Suprapubic skin (tissue), 4 donors: ENCODE measurements at places on chromosomes 6 and 20. TPM values are rescaled to one million over a fixed set of nuclear protein-coding genes. Genes with fewer than 3 reads are reported as not detected.
A peak's percentile ranks its signal among the peaks of the same experiment; 100 is the strongest.

GRCh38 chr6:30824698-30825097, 59.6 kb upstream of the DDR1 start:
- no peak for DNase-seq

GRCh38 chr6:150717419-150717818, 117.7 kb downstream of the PLEKHG1 start:
- DNase-seq = no peak

DNA sequence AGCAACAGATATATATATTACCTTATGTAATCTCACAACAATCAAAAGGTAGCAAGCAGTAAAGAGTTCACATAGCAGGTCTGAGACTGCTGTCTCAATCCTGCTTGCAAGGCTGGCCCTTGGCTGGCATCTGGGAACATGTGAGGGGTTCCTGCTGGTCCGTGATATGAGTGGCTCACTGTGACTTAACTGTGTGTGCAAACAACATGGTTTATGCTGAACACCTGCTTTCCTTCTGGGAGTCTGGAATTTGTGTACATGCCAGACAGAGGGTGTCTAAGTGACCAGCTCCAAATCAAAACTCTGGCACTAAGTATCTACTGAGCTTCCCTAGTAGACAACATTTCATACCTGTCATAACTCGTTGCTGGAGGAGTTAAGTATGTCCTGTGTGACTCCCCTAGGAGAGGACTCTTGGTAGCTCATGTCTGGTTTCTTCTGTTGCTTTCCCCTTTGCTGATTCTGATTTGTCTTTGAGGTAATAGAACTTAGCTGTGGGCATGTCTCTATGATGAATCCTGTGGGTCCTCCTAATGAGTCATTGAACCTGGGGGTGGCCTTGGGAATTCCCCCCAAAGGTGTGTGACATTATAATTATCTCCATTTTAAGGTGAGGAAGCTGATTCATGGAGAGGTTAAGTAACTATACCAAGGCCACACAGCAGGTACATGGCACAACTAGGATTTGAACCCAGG, 131.6 kb upstream of the NEDD9 start:
- no peak for DNase-seq

DNA sequence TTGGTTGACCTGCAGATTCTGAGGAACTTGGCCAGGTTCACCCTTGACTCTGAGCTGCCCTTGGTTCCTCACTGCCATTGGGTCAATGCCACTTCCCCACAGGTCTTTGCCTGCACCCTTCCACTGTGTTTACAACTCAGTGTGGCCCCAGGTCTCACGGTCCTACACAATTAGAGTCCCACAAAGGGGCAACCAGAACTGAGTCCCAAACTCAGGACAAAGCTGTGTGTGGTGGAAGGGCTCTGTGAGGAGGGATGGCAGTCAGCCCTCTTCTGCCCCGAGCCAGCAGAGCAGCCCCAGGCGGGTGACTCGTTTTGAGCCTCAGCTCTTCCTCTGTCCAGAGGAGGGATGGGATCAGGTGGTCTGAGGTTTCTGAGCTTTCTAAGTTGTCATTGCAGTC, 69.5 kb downstream of the NPEPL1 start:
- DNase-seq = peak; percentile 8

- DNase-seq = no peak
Observed at GRCh38 chr20:50930139-50930975, 880 bp downstream of the ADNP start.

GRCh38 chr6:138403324-138403800, 661 bp upstream of the HEBP2 start:
- DNase-seq = no peak

DNA sequence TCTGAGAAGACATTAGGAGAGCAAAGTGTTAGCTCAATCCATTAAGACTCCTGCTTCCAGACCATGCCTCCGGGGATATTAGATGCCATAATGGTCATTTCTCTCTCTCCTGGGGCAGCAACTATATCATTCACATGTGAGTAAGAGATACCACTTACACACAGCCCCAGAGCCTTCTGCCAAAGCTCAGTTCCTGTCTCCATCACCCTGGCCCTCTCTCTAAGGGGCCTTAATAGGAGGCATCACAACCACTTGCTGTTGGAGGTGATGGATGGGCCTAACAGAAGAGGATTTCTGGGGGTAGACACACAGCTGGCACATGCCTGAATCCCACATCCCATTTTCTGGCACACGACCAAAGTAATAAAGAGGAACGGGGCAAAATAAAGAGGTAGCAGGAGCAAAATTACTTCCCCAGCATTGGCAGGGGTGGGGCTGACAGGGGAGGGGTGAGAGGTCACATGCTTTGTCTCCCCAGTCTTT, 34.0 kb upstream of the VSTM2L start:
- DNase-seq = no peak

GRCh38 chr6:75526502-75527127, 33.0 kb upstream of the FILIP1 start:
- no peak for DNase-seq

DNA sequence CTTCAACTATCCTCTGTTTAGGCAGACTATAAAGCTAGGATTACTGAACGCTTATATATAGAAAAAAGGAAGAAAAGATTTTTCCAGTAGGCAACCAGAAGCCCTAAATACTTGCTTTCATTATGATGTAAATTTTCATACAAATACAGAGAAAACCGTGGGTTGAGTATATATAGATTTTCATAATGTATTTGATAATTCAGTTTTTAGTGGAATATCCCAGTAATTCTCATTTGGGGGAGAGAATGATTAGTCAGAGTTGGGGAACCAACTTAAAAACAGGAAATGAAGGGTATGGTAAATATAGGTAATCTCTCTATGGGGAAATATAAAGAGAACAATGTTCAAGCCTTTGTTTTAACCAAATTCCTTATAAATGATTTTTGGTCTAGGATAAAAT, 154.0 kb upstream of the CITED2 start:
- no peak for DNase-seq

DNA sequence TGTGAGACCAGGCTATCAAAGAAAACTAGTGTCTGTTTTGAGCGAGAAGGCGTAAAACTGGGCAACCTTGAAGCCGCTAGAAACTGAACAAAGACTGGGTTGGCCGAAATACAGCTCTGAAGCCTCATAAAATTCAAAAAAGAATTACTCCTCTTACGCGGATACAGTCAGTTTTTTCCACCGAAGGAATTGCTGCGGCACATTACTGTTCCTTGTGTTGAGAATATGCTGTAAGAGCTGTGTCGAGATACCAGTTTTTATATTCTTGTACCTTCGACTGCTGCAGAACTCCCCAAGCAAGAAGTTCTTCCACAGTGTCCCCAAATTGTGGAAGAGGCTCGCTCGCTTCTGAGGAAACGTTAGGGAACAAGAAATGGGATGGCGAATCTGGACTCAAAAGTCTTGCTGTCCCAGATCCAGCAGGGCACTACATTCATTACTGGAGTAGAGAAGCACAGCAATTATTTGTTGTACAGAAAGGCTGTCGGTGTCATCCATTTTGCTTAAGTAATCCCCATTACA, 523 bp upstream of the COX7A2 start:
- DNase-seq = no peak

DNA sequence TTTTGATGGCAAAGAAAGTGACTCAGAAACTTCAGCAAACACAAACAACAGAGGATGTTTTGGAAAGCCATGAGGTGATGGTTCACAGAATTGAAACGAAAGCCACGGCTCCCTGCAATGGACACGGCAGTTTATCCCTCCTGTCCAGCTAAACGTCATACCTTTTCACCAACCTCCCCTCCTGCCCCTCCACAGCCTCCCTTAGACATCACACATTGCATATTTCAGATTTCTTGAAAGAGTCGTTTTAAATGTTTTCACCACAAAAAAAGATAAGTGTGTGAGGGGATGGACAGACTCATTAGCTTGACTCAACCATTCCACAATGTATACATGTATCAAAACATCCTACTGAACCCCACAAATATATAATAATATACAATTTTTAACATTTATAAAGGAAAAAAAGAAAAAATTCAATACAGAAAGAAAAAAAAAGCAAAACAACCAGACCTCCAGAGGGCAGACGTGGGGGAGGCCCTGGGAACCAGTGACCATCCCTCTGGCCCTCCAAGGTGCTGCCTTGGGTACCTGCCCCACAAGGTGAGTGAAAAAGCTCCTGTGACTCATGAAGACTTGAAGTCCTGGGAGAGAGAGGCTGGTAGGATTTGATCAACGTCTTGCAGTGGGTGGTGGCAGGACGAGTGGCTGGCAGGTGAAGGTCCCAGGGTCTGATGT, 117.2 kb upstream of the THBS2 start:
- DNase-seq = no peak

GRCh38 chr20:17566345-17566744, 3.5 kb upstream of the DSTN start:
- DNase-seq = no peak

- no peak for DNase-seq
Observed at GRCh38 chr6:71707059-71707458, 179.3 kb upstream of the RIMS1 start.

GRCh38 chr20:31722257-31723068, at the start of gene BCL2L1:
Gene BCL2L1 (minus strand): TSS chr20:31722868. CDS start chr20:31722218, 650 bp downstream.
- peak; percentile 93 for DNase-seq

GRCh38 chr6:167538746-167539145, 213.9 kb downstream of the TTLL2 start:
- no peak for DNase-seq

GRCh38 chr6:156662025-156662445, 115.1 kb upstream of the ARID1B start:
- DNase-seq = no peak

- no peak for DNase-seq
Observed at GRCh38 chr6:165556116-165556843, 106.8 kb downstream of the PDE10A start.

DNA sequence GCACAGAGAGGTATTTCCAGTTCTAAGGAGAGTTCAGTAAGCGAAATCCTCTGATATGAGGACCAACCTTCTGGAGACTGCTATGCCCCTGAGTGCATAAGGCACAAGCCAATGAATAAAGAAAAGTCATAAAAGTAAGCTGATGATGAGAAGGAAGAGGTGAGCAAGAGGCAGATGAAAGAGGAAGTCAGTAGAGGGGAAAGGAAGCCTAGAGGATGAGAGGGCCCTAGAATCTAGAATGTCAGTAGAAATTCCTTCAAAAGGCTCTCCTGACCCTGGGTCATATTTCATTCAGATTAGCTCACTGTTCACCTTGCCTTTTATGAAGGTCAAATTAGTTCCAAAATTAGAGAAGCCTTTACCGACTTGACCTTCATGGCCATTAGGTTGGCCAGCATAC, 209.2 kb downstream of the CD83 start:
- DNase-seq = no peak

DNA sequence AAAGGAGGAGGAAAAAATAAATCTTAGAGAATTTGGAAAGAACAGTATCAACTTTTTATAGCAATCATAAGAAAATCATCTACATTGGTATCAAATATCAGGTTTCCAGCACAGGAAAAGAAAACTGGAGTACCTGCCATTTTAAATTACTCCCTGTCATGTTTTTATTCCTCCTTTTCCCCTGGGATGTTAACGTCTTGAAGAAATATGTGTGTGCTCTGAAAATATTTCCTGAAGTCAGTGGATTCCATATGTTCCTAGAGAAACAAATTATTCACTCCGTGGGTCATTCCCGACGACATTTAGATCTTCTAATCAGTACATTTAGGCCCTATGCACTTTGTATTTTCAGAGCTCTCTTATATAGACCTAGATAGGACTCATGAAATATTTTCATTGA, 42.0 kb upstream of the RSPO3 start:
- no peak for DNase-seq

The MACROD2 gene
- 60.3 TPM for total RNA-seq

The CFAP61 gene
- total RNA-seq = 0.79 TPM

The COL11A2 gene
- 0.23 TPM for total RNA-seq

The DPPA5 gene
- total RNA-seq = not detected

The BICRAL gene
- 23.2 TPM for total RNA-seq

The PKHD1 gene
- 0.52 TPM for total RNA-seq

The COL9A1 gene
- not detected for total RNA-seq

The TRIM15 gene
- 0.19 TPM for total RNA-seq

The TSHZ2 gene
- 10.2 TPM for total RNA-seq

The HSPA12B gene
- total RNA-seq = 8.7 TPM

The RAET1L gene
- 1.6 TPM for total RNA-seq
